Activated CD4-positive, CD25-positive, alpha-beta regulatory T cell (primary cell): ENCODE measurements at places on chromosomes 11 and 22.

- DNase-seq = no peak
Observed at GRCh38 chr22:42080287-42080686, 787 bp downstream of the SMDT1 start.

DNA sequence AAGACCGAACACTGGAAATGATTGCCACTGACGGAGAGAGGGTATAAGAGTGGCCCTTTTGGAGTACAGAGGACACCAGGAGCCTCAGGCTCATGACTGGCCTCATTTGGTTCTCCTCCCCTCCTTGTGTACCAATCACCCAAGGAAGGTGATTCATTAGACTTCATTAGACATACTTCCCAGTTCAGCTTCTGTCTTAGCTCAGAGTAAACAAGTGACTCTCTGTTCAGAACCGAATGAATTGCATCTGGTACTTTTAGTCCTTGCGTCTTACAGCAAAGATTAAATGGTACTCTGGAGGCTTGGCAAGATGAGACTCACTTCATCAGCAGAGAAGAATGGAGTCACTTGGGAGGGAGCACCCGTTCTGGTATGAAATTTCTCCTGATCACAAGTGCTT lies 75.2 kb downstream of the ZNRF3 start:
- DNase-seq = no peak

GRCh38 chr11:119323532-119324033 lies 6.7 kb upstream of the MCAM start:
- DNase-seq = peak; percentile 67

- no peak for DNase-seq
Observed at GRCh38 chr11:115452241-115452640, 52.0 kb downstream of the CADM1 start.
